ENCODE measurements at places on chromosomes 1 and 21.

GRCh38 chr1:208201229-208201628 lies 43.0 kb downstream of the PLXNA2 start:
- no peak for DNase-seq

- no peak for DNase-seq
Measured at GRCh38 chr1:34398916-34399275, 222.2 kb downstream of the C1orf94 start.

DNA sequence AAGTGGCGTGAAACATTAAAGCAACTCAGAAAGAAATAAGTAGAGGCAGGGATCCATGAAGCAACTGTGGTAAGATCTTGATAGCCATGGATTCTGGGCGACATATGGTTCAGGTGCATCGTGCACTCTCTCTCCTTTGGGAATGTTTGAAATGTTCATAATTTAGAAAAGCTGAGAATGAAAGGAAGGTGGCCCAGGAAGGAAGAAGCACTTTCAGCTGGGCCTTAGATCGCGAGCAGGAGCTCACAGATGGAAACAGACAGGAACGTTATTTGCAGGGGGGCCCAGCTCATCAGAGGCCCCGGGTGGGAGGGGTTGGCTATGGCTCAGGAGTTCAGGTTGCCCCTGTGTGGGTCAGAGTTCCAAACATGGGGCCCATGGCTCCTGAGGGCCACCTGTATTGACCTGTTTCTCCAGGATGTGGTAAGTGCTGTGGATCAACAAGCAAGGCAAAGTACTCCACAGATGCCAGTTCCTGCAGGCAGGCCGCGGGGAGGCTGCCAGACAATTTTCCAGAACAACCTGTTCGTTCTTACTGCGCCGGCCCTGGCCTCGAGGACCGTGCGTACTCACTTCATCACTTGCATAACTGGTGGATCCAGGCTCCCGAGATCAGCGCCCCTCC lies 253.2 kb downstream of the TOMM20 start:
- DNase-seq, result no peak

- DNase-seq, result no peak
Measured at GRCh38 chr1:32954168-32954567, 10.4 kb downstream of the RNF19B start.

- peak; percentile 2 for DNase-seq
Measured at GRCh38 chr1:88079036-88079435, 605.0 kb upstream of the PKN2 start.

DNA sequence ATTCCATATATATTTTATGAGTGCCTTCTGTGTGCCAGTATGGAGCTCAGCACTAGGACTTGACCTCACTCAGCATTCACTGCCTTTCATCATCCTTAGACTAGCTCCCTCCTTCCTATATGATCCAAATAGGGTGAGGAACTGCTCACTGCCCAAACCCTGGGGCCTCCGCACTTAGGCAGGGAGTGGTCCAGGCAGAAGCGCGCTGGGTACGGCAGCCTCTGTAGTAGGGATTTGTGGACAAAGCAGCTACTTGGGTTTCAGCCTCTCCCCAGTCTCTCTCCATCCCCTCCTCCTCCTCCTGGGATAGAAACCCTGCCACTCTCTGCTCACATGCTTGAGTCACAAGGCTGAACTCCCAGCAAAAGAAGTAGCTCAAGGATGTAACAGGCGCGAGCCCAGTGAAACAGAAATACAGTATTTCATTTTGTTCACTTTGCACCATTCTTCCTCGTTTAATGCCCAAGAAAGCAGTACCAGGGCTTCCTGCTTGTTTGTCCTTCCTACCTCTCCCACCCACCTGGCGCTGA lies 32.9 kb downstream of the PLEKHA6 start:
- no peak for DNase-seq

DNA sequence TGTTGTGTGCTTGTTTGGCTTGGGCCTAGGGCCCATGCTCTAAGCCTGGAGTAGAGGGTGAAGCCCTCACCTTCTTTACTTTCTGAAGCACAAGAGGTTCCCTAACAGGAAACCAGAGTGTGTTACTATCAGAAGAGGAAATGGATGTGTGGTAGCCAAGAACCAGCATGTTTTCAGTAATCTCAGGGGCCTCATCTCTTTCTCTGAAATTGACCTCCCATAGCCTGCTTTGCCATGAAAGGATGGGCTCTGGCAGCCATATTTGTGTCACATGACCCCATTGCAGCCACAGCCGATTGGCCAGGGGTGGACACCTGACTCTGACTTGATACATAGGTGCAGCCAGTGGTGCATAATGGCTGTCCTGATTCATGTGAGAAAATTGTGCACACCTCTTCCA lies 18.6 kb downstream of the A3GALT2 start:
- no peak for DNase-seq

DNA sequence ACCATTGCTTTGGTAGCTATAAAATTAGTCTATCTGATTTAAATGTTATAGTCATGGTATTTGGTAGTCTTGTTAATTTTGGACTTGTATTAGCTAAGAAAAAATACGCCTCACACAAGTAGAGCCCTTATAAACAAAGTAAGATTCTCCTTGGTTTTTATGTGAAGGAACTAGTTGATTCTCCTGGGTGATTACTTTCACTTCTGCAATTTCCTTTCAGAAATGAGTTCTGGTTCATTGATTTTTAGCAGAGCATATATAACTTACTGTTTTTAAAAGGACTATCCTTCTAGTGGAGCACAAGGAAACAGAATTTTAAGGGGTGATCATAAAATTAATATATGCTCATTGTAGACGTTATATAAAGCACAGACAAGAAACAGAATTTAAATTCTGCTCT lies 120.1 kb downstream of the BACH1 start:
- no peak for DNase-seq

DNA sequence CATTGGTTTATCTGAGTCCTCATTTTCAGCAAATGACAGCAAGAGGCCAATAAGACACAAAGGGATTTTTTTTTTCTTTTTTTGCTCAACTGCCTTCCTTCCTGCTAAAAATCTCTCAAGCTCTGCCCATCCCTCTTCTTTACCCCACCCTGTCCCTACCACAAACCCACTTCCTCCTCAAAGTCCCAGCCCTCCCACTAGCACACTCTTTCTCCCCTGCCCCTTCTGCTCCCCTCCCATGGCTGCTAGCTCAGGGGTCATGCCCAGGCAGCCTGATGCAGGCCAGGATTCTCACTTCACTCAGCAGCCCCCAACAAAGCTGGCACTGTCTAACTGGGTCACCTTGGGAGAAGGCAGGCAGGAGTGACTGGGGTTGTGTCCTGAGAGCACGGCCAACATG lies 28.8 kb upstream of the PPP2R5A start:
- no peak for DNase-seq

DNA sequence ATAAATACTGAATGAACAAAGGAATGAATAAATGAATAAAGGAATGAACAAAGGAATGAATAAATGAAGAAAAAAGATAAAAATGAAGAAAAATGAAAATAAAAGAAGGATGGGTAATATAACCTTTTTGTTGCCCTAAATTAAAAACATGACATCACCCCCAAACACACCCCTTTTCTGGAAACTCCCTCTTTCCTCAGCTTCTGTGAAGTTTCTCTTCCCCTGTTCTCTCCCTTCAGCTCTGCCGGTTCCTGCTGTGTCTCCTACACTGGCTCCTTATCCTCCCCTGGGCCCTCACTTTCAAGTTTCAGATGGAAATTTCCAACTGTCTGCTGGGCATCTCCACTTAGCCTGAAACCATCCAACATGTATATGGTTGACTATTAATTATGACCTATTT lies 37.9 kb downstream of the RAB3B start:
- no peak for DNase-seq

- DNase-seq, result no peak
Measured at GRCh38 chr1:221031458-221032203, 152.4 kb downstream of the HLX start.

DNA sequence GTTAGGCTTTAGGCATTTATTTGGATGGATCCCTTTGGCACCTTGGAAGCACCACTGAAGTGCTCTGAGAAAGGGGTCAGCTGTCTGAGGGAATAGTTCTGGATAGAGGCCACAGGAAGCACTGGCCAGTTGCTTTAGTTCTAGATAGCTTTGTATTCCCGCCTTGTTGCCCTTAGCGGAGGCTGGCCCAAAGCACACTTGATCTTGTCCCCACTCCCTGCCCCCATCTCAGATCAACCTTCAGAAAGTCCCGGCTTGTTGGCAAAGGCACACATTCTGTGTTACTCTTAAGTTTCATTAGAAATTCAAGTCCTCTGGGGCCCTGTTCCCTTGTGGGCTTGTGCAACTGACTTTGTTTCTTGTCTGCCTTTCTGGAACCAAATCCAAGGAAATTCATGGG lies 15.2 kb upstream of the NBL1 start:
- DNase-seq, result no peak

DNA sequence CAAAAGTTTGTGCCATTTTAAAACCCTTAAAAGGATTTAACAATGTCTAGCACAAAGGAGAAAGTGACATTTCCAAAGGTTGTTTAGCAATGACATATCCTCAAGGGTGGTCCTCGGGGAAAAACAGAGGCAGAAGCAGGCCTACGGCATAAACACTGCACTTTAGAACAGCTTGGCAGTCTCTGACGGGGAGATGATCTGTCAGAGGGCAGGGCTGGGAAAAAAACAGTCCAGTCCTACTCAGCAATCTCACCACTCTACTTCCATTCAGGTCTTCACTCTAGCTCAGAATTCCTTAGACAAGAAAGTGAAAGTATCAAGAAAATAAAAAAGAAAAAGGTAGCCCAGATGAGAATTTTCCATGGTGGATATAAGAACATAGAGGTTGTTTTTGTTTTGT lies 4.1 kb downstream of the CRYZ start:
- no peak for DNase-seq

- no peak for DNase-seq
Measured at GRCh38 chr1:78035121-78035520, 10.6 kb upstream of the GIPC2 start.

DNA sequence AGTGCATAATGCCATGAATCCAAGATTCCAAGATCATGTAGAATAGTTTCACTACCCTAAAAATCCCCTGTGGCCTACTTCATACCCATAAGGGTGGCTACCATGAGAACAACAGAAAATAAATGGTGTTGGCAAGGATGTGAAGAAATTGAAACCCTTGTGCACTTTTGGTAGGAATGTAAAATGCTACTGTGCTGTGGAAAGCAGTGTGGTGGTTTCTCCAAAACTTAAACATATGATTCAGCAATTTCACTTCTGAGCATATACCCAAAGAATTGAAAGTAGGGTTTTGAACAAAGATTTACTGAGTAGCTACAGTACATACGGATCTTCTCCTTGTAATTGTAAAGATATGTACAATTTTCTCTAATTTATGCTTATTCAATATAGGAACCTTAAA lies 16.0 kb downstream of the FNBP1L start:
- DNase-seq, result no peak

DNA sequence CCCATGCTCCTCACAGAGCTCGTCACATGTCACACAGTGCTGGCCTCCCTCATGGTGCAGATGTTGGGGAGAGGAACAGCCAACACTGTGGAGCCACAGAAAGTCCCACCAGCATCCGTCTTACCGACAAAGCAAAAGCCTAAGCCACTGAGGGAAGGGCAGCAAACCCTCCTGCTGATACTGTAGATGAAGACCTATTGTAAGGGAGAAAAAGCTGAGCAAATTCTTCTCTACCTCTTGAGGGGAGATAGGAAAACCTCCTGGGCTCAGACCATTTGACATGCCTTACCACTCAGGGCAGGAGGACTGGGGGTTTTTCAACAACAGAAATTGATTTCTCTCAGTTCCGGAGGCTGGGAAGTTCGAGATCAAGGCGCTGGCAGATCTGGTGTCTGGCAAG lies 95.9 kb downstream of the WDR64 start:
- peak; percentile 5 for DNase-seq

- DNase-seq, result no peak
Measured at GRCh38 chr1:151540982-151541377, 871 bp downstream of the TUFT1 start.

- no peak for DNase-seq
Measured at GRCh38 chr1:15226388-15227255, 20.4 kb upstream of the FHAD1 start.

DNA sequence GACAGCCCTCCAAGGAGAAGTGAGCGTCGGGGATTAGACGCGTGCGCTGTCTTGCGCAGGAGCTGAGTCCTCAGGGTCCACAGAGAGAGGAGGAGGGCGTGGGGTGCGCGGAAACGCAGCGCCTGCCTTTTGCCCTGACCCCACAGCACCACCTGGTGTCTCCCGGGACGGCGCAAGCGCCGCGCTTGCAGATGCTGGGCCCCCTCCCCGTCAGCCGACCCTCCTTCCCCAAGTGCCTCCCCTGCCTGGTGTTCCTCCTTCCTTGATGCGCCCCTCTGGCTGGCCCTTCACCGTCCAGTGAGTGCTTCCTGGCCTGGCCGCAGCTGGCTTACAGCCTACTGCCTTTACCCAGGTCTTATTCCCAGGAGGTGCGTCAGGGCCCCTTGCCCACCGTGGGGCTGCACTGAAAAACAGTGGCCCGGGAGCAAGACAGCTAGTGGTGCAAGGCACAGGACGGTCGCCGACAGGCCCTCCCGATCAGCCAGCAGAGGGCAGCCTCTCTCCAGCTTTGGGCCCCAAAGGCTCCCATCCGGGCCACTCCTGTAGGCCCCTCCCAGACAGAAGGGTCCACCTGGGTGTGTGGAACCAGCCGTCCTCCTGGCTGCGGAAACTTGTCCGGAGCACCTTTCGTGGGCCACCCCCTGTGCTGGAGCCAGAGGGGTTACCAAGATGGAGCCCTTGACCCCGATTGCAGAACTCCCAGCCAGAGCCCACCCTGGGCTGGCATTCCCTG lies 12.9 kb upstream of the PHLDA3 start:
- no peak for DNase-seq

- no peak for DNase-seq
Measured at GRCh38 chr1:167500283-167500860, 18.0 kb downstream of the CD247 start.

GRCh38 chr1:214330715-214331114 lies 49.8 kb downstream of the SMYD2 start:
- DNase-seq, result no peak

DNA sequence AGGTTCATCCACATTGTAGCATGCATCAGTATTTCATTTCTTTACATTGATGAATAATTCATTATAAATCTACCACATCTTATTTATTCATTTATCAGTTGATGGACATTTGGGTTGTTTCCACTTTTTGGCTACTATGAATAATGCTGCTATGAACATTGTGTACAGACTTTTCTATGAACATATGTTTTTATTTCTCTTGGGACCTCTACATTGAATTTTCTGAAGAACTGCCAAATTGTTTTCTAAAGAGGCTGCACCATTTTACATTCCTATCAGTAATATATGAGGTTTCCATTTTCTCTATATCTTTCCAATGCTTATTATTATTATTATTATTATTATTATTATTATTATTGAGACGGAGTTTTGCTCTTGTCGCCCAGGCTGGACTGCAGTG lies 81.3 kb upstream of the SELENON start:
- DNase-seq, result no peak

- no peak for DNase-seq
Measured at GRCh38 chr1:210213335-210213734, 19.3 kb upstream of the SERTAD4 start.

GRCh38 chr1:219527994-219528393 lies 84.9 kb downstream of the ZC3H11B start:
- no peak for DNase-seq

- no peak for DNase-seq
Measured at GRCh38 chr1:198125995-198126735, 30.6 kb upstream of the NEK7 start.

Data from iPS DF 6.9 (cell line).